ENCODE measurements at places on chromosomes 7 and 10. TPM values are rescaled to one million over a fixed set of nuclear protein-coding genes. Genes with fewer than 3 reads are reported as not detected.

The NKX2-3 gene
- total RNA-seq, result not detected

- no peak for DNase-seq
Measured at GRCh38 chr7:28739826-28740225, 218.3 kb downstream of the TRIL start.

The METTL27 gene
- 0.27 TPM for total RNA-seq

DNA sequence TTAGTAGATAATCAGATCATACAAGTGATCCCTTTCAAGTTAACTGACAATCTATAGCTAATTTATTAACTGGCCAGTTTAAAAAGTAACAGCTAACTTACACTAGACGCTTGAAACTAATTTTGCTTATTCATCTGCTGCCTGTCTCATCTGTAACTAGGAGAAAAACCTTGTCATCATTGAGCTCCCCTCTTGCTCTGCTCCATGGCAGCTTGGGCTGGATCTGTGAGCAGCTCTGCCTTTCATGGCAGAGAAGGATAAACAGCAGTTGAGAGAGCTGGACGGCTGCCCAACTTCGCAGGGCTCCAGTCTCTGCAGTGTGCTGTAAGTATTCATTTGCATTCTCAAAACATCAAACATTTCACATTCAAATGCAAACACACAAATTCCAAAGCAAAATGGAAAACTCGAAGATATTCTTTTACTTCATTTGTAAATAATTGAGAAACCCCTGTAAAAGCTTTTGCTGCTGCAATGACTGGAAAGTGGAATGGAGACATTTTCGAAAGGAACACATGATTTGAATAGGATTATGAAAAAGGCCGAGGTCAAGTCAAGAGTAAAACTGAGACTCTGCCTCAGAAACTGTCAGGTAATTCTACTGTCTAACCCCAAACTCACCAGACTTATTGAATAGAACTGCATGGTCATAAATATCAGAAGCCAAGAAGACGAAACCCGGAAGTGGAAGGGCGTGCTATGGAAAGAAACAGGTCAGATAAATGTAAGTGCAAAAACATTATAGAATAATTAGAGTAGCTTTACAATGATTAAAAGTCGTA lies 17.6 kb downstream of the SLC35B4 start:
- DNase-seq, result no peak

The CHRM2 gene
- total RNA-seq, result 70.4 TPM

- no peak for DNase-seq
Measured at GRCh38 chr7:150854066-150855000, 2.0 kb downstream of the AOC1 start.

The MINPP1 gene
- total RNA-seq, result 5.2 TPM

The PPP1R17 gene
- not detected for total RNA-seq

GRCh38 chr7:68925241-68925640 lies 673.0 kb upstream of the AUTS2 start:
- DNase-seq, result no peak

DNA sequence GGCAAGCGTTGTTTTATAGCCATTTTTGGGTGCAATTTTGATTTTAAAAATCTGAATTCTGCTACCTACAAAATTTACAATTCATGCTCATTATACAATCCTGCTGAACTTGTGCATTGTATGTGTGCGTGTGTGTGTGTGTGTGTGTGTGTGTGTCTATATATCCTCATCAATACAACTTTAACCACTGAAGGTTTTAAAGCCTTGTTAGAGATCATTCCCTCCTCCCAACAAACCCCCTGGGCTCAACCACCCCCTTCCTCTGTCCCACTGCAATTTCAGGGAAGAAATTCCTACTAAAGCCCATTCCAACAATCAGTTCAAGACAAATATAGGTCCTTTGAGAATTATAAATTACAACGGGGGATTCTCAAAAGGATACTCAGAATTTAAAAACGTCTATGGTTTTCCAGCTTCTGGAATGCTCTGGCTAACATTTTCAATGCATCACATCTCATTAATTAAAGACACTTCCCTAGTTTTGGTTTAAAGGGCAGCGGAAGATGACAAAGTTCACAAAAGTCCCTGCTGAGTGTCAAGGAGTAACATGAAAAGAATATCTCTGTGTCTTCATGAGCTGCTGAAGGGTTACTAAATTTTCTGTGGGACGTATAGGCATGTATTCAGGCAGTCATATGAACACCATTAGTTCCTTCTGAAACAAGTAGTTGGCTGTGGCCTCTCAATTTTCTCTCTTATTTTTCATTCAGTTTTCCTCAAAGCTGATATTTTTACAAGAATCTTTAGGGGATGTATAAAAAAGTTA lies 889 bp upstream of the SEMA3A start:
- no peak for DNase-seq

The TRIM74 gene
- total RNA-seq, result 0.81 TPM

DNA sequence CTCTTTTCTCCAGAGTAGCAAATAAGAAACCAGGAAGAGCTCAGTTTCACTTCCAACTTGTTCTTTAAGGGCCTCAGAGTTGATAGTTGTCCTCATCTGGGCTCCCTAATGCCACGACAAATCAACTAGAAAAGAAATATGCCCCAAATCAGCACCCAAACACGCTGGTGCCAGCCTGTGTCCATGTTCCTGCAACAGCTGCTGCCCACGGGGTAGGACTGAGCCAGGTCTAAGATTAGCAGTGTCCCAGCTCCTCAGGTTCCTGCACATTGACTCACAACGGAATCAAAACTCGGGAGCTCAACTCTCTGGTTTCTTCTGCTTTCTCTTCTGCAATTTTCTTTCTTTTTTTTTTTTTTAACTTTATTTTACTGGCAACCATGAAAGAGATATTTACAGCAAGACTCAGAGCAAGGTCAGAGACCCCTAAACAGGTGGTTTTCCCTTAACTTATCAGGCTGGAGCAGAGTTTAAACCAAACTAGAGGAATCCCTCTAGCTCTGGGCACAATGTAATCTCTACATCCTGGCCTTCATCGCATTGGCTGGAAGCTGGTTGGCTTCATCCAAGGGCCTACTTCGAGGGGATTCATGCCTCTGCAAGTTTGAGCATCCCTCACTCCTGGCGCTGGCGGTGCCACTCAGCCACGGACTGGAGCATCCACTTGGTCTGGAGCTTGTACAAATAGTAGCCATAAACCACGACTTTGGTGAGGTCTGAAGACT lies 126.1 kb downstream of the PFKFB3 start:
- no peak for DNase-seq

GRCh38 chr7:76393116-76394031 lies 16.1 kb downstream of the SSC4D start:
- DNase-seq, result peak; percentile 98

- DNase-seq, result no peak
Measured at GRCh38 chr7:117728890-117729624, 144.2 kb downstream of the CTTNBP2 start.

DNA sequence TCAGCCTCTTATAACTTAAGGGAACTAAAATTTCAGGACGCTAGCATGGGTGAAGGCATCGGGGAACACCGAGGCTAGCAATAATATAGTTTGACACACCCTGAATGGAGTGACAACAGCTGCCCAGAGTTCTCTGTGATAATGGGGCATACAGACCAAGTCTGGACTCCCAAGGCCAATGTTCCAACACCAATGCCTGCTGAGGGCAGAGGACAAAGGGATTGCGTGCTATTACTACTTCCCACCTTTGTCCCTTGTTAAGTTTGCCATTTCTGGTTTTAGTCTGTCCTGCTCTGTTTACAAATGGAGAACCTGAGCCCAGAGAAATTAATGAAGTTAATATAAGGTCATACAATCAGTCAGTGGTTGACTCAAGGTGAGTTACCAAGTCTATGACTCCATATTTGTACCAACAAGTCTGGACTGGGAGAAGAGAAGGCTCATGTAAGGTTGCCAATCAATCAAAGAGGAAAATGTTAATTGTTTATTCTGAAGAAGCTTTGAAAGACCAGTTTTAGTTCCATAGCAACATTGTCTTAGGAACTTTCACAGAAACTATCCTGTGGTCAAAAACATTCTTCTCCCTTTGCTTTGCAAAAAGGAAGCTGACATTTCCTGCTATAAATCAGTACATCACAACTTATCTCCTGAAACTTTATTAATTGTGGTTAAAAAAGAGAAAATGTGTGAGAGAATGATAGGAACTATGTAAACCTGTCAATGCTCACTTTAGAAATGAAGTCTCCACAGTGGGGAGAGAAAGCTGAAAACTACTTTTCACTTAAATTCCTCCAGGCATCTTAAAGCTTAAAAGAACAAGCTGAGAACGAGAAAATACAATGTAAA lies 74.5 kb downstream of the CCDC6 start:
- DNase-seq, result no peak

The ADGRA1 gene
- total RNA-seq, result not detected

- no peak for DNase-seq
Measured at GRCh38 chr10:12382157-12382548, 32.8 kb downstream of the CAMK1D start.

GRCh38 chr10:78190051-78190825 lies 156.6 kb downstream of the RPS24 start:
- no peak for DNase-seq

DNA sequence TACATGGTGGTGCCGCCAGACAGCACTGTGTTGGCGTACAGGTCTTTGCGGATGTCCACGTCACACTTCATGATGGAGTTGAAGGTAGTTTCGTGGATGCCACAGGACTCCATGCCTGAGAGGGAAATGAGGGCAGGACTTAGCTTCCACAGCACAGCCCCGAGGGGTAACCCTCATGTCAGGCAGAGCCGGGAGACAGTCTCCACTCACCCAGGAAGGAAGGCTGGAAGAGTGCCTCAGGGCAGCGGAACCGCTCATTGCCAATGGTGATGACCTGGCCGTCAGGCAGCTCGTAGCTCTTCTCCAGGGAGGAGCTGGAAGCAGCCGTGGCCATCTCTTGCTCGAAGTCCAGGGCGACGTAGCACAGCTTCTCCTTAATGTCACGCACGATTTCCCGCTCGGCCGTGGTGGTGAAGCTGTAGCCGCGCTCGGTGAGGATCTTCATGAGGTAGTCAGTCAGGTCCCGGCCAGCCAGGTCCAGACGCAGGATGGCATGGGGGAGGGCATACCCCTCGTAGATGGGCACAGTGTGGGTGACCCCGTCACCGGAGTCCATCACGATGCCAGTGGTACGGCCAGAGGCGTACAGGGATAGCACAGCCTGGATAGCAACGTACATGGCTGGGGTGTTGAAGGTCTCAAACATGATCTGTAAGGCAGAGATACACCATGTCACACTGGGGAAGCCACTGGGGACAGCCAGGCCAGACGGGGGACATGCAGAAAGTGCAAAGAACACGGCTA lies 104.6 kb upstream of the TNRC18 start:
- peak; percentile 82 for DNase-seq

The PNLIPRP3 gene
- not detected for total RNA-seq

DNA sequence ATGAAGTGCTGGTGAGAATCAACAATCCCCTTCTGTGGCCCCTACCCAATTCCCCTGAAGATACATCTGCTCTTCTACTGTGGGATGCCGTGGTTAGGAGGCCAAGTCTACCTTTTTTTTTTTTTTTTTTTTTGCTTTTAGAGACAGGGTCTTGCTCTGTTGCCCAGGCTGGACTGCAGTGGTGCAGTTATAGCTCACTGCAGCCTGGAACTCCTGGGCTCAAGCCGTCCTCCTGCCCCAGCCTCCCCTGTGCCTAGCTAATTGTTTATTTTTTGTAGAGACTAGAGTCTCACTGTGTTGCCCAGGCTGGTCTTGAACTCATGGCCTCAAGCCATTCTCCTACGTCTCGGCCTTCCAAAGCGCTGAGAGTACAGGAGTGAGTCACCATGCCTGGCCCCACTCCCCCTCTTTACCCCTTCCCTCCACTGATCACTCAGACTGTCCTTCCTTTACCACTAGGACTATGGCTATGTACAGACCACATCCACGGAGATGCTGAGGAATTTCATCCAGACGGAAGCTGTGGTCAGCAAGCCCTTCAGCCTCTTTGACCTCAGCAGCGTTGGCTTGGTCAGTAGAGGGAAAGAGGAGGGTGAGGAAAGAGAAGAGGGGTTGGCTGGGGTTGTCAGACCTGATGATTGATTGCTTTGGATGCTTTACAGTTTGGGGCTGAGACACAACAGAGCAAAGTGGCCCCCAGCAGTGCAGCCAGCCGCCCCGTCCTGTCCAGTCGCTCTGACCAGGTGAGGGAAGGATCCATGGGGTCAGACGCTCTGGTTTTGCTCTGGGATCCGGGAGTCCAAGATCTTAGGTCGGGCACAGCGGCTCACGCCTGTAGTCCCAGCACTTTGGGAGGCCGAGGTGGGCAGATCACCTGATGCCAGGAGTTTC lies 1.8 kb downstream of the AP4M1 start:
- DNase-seq, result no peak

DNA sequence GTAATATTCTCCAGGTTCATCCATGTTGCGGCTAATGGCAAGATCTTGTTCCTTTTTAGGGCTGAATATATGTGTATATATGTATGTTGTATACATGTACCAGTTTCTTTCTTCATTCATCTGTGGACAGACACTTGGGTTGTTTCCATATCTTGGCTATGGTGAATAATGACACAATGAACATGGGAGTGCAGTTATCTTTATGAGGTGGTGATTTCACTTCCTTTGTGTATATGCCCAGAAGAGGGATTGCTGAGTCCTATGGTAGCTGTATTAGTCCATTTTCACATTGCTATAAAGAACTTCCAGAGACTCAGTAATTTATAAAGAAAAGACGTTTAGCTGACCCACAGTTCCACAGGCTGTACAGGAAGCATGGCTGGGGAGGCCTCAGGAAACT lies 17.1 kb upstream of the TSPAN15 start:
- no peak for DNase-seq

- DNase-seq, result no peak
Measured at GRCh38 chr10:127040756-127041155, 135.5 kb downstream of the DOCK1 start.

DNA sequence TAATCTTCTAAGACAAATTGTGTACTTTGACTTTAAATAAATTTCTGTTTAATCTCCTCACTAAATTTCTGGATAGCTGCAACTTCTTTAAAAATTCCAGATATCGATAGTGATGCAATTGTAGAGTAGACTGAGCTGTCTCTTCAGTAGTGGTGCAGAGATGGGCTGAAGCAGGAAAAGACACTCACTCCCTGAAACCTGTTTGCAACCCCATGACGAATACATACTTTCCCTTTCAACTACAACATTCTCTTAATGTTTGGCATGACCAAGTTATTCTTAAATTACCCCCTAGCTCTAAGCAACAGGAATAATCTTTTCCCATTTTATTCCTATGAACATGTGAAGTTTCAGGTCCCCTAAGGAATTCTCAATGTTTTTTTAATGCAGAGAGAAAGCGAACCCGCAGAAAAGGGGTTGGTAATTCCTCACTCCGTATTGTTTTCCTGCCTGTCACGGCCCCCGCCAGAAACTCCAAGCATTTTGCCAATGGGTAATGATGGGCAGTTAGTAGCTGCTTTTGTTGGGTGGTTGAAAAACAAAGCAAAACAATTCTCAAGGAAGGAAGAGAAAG lies 1.3 kb downstream of the THSD7A start:
- no peak for DNase-seq

DNA sequence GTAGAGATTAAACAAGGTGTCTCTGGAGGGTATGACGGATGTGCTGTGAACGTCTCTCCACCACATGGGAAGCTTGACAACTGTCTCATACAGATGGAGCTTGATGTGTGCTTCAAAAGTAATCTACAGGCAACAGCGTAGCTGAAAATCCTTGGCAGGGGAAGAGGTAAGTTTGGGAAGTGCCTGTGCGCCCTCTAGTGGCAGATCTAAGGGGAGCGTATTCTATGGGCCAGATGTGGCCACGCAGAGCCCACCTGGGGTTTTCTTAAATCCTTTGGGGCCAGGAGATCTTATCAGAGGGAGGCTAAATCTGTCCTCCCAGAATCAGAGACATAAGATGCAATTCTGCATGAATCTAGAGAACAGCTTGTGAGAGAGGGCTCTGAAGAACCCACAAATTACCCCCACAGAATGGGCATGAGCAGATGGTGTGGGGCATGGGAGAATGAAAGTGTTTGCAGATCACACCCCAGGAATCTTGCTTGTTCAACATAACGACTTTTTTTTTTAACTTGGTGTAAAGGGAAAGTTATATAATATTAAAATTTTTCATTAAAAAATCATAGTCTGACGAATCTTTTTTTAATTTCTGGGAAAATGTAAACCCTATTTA lies 91.2 kb upstream of the MPP7 start:
- peak; percentile 76 for DNase-seq

Data from Right ventricle myocardium inferior (tissue), 1 donor.